ENCODE measurements at places on chromosomes 7 and 10.

DNA sequence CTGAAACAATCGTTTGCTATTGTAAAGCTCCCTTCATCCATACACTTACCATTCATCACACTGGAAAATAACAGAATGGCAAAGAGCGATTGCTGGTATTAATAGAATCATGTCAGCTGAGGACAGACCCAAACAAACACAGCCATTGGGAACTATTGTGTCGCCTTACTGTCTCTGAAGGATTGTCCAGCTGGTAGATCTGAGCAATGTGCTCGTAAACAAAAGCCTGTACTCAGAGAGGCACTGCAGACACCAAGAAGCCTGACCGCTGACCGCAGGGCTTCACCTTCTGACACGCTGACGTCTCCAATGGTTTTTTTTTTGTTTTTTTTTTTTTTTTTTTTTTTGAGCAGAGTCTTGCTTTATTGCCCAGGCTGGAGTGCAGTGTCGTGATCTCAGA is 151.0 kb upstream of the FRMD4A start:
- DNase-seq: no peak

DNA sequence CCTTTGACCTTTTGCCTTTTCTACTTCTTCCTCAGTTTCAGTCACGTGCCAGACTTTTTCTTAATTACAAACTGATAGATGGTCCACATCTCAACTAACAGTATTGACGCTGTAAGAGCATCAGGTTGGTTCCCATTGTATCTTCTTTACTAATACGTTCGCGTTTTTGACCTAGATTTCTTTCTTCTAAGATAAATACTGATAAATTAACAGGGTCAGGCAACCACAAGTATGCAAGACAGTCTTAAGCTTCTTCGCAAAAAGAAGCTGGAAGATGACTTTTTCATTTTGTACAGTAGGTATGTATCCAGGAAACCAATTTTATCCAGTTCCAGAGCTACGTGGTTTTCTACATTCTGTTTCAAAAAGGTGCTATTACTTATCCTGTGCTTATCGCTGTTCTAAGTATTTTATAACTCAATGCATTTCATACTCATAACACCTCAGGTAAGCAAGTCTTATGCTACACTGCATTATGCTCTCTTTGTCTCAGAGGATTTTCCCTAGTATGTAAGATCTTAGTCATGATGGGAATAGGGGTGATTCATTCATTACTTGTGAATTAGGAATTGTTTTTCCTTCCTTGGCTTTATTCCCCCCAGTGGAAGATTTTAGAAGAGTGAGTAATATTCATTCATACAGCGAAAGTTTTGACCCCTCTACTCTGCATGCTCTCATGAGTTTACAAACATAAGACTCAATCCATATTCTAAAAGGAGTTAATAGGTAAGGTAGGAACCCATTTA is 955 bp downstream of the DUS4L start:
- DNase-seq: no peak

GRCh38 chr10:62492012-62492869 is 118.1 kb downstream of the ZNF365 start:
- DNase-seq: no peak

DNA sequence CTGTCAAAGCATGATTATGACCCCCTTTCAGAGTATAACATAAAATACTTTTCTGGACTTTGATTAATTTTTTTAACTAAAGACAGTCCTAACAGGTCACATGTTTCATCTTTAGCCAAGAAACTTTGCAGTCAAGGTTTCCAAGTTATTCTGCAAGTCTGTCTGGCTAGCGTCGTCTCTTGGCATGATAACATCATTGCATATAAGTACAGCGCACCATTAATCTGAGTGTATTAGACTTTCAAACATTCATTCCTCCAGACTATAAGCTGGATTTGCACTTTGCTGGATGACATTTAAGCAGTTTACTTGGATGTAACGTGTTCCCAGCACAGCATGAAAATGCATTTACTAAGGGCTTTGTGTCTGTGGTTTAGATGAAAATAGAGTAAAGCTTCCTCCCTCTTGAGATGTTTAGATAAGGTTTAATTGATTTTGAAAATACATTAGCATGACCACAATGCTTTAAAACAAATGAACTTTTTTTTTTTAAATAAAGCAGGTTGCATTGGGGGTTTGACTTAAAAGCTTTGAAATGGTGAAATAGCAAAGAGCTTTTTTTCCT is 349.0 kb upstream of the MTPN start:
- DNase-seq: no peak

- no peak for DNase-seq
These were observed 467.0 kb upstream of the AKR1E2 start for GRCh38 chr10:4359003-4359402.

DNA sequence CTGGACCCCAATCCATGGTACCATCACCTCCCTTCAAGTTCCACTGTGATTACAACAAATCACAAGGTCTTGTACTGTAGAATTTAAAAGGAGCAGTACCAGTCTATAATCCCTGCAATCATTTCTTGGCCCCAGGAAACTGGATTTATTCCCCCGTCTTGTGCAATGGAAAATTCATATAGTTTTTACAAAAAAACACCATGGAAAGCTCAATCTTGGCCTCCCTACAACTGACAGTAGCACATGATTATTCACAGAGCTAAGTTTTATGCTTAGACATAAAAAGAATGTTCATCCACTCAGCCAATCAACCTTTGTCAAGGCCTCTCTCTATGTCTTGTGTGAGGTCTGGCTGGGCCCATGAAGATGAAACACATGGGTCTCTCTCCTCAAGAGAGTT is 10.2 kb downstream of the DGKI start:
- no peak for DNase-seq

DNA sequence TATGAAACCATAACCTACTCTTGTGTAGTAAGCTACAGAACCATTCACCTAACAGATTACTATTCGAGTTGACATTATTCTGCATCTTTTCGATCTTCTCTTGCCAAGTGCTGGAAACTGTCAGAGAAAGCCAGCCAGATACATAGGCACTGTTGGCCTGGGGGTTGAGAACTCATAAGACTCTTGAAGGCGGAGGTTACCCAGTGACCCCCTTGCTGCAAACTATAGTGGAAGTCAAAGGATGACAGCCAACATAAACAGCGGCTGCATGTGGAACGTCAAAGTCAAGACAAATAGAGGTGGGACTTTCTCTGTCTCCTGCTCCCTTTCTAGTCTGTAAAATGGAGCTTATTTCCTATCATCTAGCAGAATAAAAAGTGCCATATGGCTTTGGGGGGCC is 394.2 kb downstream of the LRMDA start:
- DNase-seq: no peak

DNA sequence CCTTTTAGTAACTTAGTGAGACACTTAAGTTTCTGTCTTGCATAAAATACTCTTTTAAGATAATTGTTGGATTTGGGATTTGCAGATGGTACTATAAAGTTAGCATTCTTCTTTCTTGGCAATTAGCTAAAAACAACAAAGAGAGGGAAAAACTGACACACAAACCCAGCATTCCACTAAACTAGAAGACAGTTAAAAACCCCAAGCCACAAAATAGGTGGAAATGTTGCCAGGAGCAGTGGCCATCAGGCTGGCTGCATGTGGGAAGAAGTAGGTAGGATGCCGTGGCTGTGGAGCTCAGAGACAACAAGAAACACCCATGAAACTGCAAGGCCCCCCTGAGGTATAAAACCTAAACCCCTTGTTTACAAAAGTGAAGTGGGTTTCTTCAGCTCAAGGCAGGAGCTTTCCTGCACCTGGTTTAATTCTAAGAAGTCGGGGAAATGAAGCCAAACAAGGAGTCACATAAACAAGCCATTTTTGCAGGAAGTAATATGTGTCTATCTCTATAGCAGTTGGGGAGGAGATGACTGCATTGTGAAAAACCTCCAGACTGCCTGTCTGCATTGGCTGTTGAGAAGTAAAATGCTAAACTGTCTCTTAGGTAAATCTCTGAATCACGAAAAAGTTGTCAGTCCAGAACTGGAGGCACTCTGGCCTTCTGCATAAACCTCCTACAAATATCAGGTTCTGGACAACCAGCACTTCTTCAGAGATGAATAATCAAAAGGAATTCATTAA is 9.5 kb downstream of the RAB18 start:
- no peak for DNase-seq

DNA sequence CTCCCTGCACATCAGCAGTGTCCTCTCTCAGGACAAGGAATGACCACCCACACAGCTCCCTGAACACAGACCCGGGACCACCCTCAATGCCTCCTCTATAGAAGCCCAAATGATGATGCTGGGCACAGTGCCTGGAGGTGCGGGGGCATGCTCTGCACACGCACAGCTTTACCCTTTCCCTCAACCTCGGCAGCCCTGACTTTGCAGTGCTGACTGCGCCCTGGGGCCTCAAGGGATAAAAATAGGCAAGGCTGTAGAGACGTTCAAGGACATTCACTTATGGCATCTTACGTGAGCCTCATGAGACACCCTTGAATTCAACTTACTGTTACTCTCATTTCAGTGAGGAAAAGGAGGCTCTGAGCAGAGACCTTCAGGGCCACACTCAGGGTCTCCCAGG is 521.6 kb upstream of the MGMT start:
- no peak for DNase-seq
